ENCODE measurements at places on chromosomes 11 and 22. TPM values are rescaled to one million over a fixed set of nuclear protein-coding genes. Genes with fewer than 3 reads are reported as not detected.

- no peak for DNase-seq
Observed at GRCh38 chr11:65609229-65609628, 4.8 kb downstream of the MAP3K11 start.

DNA sequence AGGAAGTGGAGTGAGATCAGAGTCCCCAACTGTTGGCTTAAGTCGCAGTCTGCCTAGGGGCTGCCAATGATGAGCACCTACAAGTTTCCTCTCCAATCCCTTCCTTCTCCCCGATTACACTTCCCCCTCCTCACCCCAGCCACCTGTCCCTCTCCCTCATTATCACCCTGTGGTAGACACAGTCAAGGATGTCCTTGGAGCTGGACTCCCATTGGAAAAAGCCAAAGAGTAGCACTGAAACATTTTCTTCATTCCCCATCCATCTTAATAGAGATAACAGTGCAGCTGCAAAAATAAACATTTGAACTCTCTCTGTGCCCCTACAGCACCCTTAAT lies 146.2 kb downstream of the DBX1 start:
- DNase-seq: no peak

GRCh38 chr11:71987521-71987920 lies 11.2 kb upstream of the IL18BP start:
- DNase-seq: no peak

GRCh38 chr11:16607675-16608644 lies 130.5 kb upstream of the C11orf58 start:
- DNase-seq: no peak

DNA sequence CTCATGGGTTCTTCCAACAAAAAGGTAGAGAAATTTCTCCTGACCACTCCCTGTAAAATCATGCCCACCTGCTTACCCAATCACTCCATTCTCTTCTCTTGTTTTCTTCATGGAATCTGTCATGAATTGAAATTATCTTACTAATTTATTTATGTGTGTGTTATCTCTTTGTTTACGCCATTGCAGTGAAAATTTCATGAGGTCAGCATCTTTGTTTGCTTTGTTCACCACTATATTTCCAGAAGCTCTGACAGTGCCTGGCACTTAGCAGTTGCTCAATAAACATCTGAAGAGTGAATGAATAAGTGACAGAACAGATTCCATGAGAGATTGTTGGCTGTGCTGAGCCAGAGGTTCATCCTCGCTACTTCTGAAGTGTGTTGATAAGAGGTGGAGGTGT lies 329.5 kb downstream of the NXPE2 start:
- no peak for DNase-seq

DNA sequence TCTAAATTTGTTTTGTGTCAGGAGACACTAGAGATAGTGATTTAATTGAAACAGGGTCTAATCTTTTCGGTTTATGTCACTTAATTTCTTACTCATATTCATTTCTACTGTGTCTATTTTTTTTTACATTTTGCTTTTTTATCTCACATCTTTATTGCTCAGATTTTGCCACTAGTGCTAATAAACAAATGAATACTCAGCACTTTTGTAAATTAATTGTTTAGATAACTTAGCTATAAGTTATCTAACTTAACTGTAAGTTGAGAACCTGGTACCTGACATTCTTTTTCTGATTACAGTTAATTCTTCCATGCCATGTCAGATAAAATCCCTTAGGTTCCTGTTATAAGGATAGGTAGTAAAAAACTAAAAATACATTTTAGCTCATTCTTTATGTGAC lies 22.1 kb upstream of the OR5M8 start:
- no peak for DNase-seq

DNA sequence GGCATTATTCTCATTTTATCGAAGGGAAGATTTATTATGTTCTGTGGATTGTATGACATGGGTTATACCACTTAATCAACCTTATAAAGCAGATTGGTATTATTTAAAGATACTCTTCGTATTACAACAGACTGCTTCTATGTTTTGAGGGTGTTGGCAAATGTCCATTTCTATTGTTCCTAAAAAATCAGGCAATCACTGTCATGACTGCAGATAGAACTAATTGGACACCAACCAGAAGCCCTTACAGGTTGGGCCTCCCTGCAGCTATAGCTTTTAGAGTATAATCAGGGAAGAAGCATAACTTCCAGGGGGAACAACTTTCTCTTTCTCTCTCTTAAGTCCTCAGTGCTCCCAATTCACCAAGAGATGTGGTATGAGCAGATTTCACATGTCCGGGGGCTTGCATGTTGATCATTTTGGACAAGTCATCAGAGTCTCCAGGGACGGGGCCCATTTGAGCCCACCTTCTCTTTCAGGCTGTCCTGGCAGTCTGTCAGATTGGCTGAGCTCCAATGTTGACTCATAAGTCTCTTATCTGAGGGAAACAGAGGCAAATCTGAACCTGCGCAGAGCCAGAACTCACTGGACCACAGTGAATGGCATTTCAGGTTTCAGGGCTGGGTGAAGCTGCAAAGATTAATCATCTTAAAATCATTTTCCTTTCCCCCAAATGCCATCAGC lies 264.0 kb upstream of the CCDC90B start:
- no peak for DNase-seq

- DNase-seq: no peak
Observed at GRCh38 chr11:59012398-59013265, 73.3 kb downstream of the GLYATL1 start.

- DNase-seq: no peak
Observed at GRCh38 chr11:108601150-108601549, 7.6 kb upstream of the EXPH5 start.

GRCh38 chr11:35046681-35047080 lies 92.3 kb upstream of the CD44 start:
- no peak for DNase-seq

GRCh38 chr11:26106726-26107125 lies 225.2 kb upstream of the ANO3 start:
- DNase-seq: no peak

- no peak for DNase-seq
Observed at GRCh38 chr11:3902441-3902840, 47.0 kb downstream of the STIM1 start.

Gene DEFB131B
- total RNA-seq: not detected

Gene USH1C
- 0.24 TPM for total RNA-seq

Gene CRACR2B
- 0.57 TPM for total RNA-seq

Gene CDON
- 3.9 TPM for total RNA-seq

Gene UBQLNL
- 0.09 TPM for total RNA-seq

Gene SYT7
- 0.14 TPM for total RNA-seq
